ENCODE measurements at places on chromosomes 2 and 18.

DNA sequence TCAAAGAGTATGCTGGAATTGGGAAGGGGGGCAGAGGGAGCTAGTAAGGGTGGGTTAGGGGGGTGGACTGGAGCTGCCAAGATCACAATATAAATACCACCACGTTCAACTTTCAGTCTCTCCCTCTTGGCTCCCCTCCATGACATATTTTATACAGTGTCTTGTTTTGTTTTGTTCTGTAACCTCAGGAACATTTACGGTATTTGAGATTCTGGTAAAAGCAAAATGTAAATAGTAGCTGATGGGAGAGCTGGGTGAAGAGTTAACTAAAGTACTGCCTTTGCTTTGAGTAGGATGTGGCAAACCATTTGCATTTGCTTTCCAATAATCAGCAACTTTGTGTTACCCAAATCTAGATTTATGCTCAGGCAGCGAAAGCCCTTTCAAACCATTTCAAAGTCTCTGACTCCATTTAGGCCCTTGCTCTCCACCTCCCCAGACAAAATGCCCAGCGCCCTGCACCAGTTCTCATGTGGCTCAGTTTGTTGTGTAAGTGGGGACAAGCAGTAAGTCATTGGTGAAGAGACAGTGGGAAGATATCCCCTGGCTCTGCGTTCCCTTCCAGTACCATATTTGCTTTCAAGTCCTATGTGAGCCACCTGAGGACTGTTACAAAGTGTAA is 17.4 kb downstream of the IRS1 start:
- DNase-seq: no peak

- no peak for DNase-seq
Observed at GRCh38 chr18:62368100-62368499, 43.0 kb downstream of the TNFRSF11A start.

DNA sequence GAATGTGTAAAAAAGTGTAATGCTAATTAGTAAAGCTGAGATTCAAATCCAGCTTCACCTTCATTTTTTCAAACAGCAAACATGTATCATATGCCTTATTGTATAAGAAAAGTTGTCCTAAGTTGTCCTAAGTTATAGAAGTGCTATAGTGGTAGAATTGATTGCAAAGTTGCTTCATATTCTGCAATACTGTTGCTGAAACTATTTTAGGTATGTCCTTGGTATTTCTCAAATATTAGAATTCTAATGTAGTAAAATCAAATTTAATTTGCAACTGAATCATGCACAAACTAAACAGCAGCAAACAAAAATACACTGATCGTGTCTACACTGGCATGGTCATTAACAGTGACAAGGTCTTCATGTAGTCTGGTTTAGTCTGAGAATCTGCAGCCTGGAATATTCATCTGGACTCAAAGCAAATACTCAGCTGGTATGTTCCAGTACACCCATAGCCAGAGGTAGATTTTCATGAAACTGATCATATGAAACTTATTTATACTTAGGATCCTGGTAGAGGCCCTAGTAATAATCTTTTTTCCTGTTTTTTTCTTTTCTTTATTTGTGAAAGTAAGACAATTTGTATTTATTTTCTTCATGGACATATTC is 555.6 kb upstream of the ZEB2 start:
- DNase-seq: no peak

- peak; percentile 30 for DNase-seq
Observed at GRCh38 chr2:234500394-234501006, 3.6 kb upstream of the ARL4C start.

DNA sequence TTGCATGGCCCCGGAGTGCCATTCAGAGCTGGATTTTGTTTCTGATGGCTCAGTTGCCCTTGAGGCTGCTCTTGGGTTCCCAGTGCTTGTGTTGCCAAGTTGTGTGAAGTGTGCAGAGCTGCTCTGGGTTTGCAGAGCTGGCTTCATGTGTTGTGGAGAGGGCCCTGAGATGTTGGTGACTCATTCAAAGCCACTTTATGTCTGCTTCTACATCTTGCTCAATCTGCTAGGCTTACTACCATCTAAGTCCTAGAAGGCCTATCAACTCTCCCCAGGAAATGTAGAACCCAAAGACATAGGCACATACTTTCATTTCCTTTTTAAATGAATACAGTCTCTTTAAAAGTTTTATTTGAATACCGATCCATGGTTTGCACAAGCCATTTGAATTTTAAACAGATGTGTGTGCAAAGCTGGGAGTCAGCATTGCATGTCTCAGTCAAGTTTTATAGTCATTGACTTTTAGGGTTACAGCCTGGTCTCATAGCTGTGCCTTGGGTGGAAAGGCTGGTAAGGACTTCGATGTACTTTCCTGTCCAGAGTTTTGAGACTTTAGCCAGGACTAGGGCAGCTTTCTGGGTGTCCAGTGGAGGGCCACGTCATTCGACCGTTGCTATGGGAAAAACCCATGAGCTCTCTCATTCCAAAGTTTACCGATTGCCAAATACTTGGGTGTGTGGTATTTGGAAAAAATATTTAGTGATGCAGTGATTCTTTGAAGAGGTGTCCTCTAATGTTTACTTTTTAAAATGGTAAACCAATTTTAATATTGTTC is 105.0 kb downstream of the LTBP1 start:
- DNase-seq: peak; percentile 54

DNA sequence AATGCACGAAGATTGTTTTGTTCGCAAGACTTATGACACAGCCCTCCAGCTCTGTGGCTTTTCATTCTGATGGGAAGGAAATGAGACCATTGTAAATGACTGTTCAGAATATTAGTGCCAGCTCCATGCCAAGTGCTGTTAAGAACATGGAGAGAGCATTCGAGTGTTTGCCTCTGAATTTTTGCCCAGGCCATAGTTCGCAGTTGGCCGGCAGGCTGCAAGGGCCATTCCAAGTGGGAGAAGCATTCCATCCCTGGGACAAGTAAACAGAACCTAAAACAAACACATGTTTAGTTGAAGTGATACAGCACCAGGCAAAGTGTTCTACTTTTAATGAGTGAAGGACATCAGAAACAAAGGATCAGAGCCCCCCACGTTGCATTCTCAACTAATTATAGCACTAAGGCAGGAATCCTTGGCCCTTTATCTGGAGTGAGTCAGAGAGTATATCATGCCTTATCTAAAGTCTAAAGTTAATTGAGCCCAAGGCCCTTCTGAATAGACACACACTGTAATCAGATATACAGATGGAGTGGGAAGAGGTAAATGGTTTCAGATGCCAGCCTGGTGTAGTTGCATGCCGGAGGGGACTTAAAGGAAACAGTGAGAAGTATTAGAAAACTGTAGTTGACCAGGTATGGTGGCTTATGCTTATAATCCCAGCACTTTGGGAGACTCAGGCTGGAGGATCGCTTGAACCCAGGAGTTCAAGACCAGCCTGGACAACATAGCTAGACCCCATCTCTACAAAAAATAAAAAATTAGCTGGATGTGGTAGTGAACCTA is 53.3 kb downstream of the NEDD4L start:
- no peak for DNase-seq

GRCh38 chr2:170229125-170229524 is 51.2 kb downstream of the MYO3B start:
- DNase-seq: no peak

GRCh38 chr2:106868275-106868674 is 17.7 kb downstream of the ST6GAL2 start:
- peak; percentile 13 for DNase-seq
